Lower lobe of right lung (tissue), 2 donors: ENCODE measurements at places on chromosomes 4 and X. TPM values are rescaled to one million over a fixed set of nuclear protein-coding genes. Genes with fewer than 3 reads are reported as not detected.

GRCh38 chrX:8627796-8628195, 104.1 kb downstream of the ANOS1 start:
- DNase-seq, result no peak

GRCh38 chr4:152107736-152108500, 347.1 kb upstream of the GATB start:
- DNase-seq, result no peak

GRCh38 chrX:675955-676295, 45.3 kb downstream of the SHOX start:
- DNase-seq, result no peak

DNA sequence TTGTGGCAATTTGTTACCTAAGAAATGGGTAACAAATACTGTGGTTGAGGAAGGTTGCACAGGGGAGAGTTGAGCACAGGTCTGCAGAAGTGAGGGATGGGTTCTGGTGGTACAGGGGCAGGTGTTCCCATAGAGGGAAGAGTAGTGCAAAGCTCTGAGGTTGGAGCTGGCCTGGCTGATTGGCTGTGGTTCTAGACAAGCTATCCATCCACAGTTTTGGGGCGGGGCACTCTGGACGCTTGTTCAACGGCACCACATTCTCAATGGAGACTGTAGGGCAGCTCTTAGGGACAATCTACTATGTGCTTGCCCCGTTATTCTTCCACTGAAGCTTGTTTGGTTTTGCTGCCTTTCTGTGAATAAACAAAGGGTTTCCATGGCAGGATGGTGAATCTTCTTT, 35.4 kb downstream of the NAT8L start:
- DNase-seq, result no peak

DNA sequence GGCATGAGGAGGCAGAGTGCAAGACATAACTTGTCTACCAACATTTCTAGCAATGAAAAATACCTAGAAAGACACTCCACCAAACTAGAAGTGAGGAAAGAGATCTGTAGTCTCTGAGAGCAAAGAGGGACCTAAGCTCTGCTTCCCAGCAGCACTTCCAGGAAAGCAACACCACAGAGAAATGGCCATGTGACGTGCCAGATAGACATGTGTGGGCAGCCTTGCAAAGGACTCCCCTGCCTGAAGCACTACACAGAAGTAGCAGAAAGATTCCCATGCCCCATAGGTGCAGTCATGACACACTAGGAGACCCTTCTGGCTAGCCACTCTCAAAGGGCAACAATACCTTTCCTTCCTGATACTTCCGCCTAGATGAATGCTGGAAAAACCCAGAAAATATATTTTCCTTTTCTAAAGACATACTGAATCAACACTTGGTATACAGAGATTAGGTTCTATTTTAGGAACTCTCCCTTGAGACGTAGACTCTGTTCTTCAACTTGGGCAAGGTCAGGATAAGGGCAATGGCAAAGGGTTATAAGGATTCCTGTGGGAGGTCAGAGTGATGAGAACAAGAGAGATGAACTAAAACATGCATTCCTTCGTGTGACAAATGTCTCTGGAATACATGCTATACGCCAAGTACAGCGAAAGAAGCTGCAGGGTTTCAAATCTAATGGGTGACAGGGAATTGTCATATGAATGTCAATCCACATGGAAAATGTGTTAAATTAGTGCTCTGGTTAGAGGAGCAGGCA, 187.5 kb upstream of the ETNPPL start:
- DNase-seq, result no peak

Gene BRS3
- not detected for total RNA-seq

Gene PABPC1L2B
- total RNA-seq, result not detected
